ENCODE measurements at places on chromosomes 4 and X.

DNA sequence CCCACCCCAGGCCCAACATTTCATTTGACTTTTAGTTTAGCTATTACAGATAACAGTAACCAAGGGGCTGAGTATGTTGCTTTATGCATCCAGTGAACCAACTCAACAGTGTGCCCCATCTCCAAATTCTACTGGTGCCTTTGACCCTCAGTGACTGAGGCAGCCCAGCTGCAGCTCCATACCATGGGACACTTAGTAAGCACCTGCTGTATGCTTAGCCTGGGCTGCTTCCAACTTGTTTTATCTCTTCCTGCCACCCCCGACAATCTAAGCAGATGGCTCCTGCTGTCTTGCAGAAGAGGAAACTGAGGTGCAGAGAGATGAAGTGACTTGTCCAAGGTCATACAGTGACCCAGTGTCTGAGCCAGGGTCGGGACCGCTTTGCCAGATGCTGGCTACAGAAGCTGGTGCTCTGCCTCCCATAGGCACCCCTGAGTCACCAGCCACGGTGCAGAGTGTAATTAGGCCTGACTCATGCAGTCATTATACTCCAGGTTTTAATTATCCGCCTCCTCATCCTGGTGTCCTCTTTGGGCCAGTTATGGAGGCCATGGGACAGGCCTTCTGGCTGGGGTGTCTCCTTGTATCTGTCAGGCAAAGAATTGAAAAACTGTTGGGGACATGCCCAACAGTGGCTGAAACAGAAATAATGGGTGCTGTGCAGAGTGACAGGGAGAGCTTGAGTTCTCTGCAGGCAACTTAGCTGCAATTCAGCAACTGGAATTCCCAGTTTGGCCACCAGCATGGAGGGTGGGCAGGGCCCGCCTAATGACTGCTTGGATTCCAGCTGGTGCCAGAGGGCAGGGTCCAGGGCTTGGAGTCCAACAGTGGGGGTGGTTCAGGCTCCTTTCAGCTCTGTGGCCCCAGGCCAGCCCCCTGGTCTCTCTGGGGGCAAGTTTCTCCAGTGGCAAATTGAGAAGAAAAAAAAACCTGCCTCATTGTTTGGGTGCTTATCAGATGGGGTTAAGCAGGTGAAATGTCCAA lies 8.2 kb upstream of the GPR78 start:
- DNase-seq, result no peak

GRCh38 chr4:761739-762138 lies 56.1 kb downstream of the PCGF3 start:
- DNase-seq, result no peak

DNA sequence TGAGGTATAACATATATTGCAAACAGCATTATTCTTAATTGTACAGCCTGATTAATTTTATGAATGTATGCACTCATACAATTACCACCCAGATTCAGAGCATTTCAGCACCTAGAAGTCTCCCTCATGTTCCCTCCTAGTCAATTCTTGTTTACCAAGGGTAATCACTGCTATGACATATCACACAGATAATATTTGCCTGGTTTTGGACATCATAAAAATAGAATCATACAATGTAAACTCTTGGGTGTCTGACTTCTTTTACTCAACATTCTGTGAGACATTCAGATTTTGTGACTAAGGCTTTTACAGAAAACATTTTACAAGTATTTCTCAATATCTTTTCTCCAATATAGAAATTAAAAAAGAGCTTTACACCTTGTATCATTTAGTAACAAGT lies 66.9 kb downstream of the PTPN13 start:
- DNase-seq, result no peak

GRCh38 chr4:176814770-176815169 lies 22.0 kb upstream of the VEGFC start:
- no peak for DNase-seq

- DNase-seq, result no peak
Measured at GRCh38 chrX:150688911-150689451, 4.2 kb upstream of the MTMR1 start.

DNA sequence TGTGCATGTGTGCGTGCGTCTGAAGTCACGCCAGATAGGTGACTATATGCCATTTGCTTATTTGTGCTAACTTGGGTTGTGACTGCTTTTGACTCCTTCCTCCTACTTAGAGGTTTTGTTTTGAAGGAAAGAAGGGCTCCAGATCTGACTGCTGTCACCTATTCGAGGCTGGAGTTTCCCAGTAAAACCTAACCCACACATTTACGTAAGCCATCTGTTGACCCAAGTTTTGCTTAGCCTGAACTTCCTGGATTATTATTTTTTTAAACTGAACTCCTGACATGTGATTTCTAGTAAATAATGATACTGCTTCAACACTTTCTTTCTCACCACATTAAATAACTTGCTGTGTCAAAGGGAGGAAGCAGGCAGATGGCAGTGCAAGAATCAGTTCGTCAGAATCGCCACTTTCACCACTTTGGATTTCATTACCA lies 41.5 kb downstream of the DTHD1 start:
- DNase-seq, result no peak

DNA sequence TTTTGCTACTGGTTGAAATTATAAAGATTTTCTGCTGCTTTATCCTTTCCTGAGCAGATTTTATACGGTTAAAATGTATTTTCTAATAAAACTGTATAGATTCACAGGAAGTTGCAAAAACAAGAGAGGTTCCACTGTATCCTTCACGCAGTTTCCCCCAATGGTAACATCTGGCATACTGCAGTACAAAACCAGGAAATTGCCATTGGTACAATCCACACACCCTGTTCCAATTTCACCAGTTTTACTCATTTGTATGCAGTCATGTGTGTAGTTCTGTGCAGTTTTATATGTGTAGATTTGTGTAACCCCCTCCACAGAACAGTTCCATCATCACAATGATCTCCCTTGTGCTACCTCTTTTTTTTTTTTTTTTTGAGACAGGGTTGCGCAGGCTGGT lies 20.0 kb downstream of the DDX3X start:
- no peak for DNase-seq

DNA sequence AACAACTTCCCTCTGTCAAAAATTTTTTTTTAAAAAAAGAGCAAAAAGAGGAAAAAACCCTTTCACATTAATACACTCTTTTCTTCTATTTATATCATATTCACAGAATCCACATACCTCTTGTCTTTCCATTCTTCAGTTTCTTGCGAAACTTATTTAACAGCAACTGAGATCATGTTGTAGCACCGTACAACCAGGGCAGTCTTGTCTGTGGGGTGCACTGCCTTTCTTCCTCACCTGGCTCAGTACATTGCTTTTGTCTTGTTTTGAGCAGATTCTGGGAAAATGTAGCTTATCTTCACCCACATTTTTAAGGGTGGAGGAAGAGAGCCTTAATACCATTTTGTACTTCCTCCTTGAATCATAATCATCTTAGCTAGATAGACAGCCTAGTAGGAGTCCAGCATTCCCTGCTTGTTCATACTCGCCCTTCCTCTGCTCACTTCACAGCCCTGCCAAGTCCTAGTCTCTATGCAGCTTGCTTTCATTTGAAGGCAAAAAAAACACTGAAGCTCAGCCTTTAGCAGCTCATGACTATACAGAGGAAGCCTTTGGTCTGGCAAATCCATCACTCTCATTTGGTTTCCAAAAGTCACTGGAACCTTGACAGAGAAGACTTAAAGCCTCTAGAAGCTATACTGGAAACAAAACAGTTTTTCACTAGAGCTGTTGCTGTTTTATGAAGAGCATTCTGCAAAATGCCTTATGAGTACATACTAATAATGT lies 140.6 kb upstream of the BANK1 start:
- no peak for DNase-seq

- DNase-seq, result no peak
Measured at GRCh38 chr4:184473499-184474262, 669 bp downstream of the IRF2 start.

- no peak for DNase-seq
Measured at GRCh38 chr4:107997794-107998193, 8.1 kb downstream of the HADH start.

- DNase-seq, result no peak
Measured at GRCh38 chr4:128379860-128380259, 92.2 kb upstream of the PGRMC2 start.

DNA sequence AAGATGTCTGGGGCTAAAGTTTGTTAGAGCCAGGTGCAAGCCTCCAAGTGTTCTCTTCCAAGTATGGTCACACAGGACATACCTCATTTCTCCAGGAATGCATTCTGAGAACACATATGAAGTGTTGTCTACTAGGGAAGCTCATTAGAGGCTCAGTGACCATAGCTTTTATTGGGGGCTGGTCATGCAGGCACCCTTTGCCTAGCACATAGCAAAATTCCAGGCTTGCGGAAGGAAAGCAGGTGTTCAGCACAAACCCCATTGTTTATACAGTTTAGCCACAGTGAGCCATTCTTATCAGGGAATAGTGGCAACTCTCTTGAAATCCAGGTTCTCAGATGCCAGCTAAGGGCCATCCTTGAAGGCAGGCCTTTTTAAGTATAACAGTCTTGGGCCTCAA lies 339.4 kb upstream of the ZCCHC13 start:
- DNase-seq, result no peak

DNA sequence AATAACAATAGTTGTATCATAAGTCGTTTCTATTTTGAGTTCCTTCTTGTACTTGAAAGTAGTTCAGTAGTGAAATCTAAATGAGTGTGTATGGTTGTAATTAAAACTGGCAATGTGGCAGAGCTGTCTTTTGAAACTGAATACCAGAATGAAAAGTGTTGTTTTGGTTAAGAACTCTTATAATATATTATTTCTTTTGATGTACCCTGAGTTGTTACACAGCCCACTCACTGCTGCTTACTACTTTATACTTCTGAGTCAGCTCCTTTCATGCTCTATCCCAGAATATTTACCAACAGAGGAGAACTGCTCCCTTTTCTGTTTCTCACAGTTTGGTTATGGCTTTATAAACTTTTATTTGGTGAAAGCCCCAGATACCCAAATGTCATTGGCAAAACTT lies 28.8 kb downstream of the FAM199X start:
- no peak for DNase-seq

- DNase-seq, result no peak
Measured at GRCh38 chr4:52588097-52588496, 71.0 kb downstream of the USP46 start.

- no peak for DNase-seq
Measured at GRCh38 chr4:121072224-121073003, at the start of gene NDNF. NDNF (minus strand) TSS chr4:121072535; CDS start chr4:121045837, 26,698 bp downstream.

DNA sequence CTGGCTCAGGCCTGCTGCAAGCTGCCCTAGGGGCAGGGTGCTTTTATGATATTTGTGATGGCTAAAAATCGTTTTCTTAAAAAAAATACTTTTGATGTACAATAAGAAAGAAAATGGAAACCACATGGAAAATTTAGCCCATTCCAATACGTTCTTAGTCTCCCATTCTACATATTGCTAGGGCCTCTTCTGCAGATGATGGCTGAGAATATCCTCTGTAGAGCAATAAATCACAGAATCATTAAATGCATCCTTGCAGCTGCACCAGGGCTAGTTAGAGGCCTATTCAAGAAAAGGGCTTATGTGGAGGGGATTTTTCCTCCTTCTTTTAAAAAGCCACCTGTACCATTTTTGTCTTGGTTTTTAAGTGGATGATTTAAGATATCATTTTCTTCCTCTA lies 97.6 kb upstream of the C1GALT1C1 start:
- no peak for DNase-seq

DNA sequence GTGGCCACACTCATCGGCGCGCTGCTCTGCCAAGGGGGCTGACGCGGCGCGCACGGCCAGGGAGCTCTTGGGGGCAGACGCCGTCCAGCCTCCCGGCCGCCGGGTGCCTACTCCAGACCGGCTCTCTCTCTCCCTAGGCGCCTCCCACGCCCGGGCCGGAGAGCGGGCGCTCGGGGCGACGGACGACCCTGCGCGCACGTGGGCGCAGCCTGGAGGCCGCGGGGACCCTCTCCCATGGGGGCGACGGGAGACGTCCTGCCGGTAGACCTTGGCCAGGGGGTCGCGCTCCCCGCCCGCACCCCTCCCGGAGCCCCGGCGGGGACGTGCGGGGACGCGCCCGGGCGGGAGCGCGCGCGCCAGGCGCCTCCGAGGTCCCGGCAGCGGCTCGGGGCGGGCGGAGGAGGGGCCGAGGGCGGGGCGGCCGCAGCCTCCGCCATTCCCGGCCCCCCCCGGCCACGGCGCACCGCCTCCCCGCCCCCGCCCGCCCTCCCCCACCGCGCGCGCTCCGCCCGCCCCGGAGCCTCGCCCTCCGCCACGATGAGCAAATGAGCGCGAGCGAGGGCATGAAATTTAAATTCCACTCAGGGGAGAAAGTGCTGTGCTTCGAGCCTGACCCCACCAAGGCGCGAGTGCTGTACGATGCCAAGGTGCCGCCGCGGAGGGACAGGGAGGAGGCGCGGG lies at the start of gene MSL3:
MSL3 (plus strand) TSS at position 519 of the 681 bp plus-strand sequence; CDS start at position 546, 27 bp downstream.
- DNase-seq, result peak; percentile 51

- DNase-seq, result no peak
Measured at GRCh38 chrX:21738210-21738949, 19.5 kb downstream of the SMPX start.

Measured in activated CD8-positive, alpha-beta memory T cell treated with anti-CD3 and anti-CD28 coated beads for 1 hour (primary cell).